DMS79 (cell line): ENCODE measurements at places on chromosomes 12 and 14.

GRCh38 chr12:12454315-12454714 is 97.4 kb downstream of the BORCS5 start:
- no peak for DNase-seq

DNA sequence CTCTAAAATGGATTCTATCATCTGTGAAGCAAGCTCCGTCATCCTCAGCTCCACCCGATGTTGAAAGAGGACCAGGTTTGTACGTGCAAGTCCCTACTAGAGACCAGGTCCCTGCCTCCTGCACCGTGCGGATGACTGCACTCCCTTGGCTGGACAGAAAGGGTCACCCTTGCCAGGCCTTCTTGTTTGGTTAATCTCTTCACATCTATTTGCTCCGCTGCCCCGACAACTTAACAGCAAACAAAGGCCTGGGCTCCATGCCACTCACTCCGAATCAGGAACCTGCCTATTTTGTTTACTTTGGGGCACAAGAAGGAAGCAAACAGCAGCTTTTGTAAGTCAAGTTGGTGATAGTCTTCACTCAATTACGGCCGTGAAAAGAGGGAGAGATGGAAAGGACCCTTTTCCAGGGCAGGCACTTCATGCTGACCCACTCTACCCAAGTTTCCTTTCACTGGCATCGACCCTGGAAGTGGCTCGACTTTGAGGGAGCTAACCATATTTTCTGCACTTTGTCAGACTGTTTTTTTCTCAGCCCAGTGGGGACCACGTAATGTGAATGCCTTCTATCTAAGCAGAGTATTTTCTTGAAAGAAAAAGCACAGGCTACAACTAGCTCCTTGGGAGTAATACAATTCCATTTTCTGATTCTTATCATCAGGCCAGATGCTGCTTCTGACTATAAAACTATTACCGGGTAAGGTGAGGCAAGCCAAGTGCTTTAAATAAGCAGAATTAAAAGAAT is 202.6 kb downstream of the FOXN3 start:
- peak; percentile 99 for DNase-seq

- no peak for DNase-seq
Measured at GRCh38 chr14:86533834-86534233, 1003.9 kb downstream of the FLRT2 start.

DNA sequence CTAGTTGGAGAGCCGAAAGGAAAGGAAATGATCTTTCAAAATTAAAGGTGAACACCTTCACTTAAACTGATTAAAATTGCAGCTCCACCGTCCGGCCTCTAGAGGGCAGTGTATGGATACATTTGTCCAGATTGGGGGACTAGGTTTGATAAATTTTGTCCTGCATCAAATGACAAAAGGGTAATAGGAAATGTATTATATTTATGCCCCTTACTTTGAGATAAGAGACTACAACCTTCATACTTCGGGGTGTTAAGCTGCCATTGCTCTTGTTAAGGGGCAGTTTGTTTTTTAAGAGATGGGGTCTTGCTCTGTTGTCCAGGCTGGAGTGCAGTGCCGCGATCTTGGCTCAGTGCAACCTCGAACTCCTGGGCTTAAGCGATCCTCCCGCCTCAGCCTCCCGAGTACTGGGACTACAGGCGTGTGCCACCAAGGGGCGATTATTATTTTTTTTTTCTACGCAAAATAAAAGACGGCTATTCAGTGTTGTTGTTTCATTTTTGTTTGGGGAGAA is 818 bp upstream of the SUOX start:
- peak; percentile 24 for DNase-seq

- no peak for DNase-seq
Measured at GRCh38 chr12:2593045-2593444, 201.7 kb upstream of the FKBP4 start.

DNA sequence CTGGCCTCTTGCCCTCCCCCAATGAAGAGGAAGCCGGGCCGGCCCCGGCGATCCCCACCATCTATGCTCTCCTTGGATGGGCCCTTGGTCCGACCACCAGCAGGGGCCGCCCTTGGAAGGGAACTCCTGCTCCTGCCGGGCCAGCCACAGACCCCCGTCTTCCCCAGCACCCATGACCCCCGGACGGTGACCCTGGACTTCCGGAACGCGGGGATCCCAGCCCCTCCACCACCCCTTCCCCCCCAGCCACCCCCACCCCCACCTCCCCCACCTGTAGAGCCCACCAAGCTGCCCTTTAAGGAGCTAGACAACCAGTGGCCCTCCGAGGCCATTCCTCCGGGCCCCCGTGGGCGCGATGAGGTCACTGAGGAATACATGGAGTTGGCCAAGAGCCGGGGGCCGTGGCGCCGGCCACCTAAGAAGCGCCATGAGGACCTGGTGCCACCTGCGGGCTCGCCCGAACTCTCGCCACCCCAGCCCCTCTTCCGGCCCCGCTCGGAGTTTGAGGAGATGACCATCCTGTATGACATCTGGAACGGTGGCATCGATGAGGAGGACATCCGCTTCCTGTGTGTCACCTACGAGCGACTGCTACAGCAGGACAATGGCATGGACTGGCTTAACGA is 19.4 kb downstream of the SETD1B start:
- DNase-seq = no peak

GRCh38 chr12:57216014-57216911 is at the start of gene NXPH4:
Gene NXPH4, plus strand, starts transcription at chr12:57216794. Its CDS starts 176 bp downstream, at chr12:57216970.
- DNase-seq = no peak

DNA sequence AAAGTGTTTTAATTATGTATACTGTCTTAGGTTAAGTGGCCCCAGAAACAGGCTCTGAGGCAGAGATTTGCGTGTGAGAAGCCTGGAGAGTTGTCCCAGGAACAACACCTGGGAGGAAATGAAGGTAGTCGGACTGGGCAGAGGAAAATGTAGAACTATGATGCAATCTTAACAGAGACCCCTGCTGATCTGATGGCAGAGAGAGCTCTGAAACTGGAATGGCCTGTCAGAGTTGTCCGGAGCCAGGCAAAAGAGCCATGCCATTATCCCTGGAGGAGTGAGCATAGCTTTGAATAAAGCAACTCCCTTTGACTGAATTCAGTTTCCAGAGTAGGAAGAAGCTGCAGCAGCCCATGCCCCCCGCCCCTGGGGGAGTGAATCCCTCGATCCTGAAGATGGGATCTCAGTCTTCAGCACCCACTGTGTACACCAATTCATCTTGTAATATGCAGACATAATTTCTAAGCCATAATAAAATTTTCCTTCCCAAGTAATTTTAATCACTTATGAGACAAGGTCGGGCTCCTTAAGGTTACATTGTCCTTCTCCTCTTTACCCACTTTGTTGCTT is 264.8 kb downstream of the PDZRN4 start:
- no peak for DNase-seq

DNA sequence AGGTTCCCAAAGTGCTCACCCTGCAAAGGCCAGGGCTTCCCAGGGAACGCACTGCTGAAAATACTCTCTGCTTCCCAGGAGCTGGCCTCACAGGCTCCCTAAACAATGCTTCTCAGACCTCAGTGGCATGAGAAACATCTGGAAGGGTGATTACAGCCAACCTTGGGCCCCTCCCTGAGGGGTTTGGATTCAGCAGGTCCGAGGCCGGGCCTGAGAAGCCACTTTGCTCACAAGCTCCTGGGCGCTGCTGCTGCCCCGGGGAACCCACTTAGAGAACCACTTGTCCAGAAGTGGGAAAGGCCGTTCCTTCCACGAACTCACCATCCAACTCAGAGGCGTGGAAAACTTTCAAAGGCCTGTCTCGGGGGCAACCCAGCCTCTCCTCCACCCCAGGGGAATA is 130.5 kb downstream of the PIWIL1 start:
- DNase-seq = no peak

DNA sequence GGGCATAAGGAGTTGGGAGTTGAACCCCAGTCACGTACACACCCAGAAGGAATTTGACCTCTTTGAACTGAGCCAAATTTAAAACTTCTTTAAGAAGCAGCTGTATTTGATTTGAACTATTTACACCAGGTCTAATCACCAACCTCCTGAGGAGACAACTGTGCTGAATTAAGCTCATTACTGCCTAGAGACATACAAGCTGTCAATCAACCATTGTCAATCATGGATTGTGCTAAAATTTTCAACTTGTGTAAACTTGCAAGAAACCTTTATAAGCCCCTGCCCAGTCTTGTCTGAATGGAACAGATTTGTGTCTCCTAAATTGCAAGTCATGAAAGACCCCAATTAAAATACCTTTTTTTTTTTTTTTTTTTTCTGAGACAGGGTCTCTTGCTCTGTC is 44.3 kb upstream of the RESF1 start:
- DNase-seq = no peak

DNA sequence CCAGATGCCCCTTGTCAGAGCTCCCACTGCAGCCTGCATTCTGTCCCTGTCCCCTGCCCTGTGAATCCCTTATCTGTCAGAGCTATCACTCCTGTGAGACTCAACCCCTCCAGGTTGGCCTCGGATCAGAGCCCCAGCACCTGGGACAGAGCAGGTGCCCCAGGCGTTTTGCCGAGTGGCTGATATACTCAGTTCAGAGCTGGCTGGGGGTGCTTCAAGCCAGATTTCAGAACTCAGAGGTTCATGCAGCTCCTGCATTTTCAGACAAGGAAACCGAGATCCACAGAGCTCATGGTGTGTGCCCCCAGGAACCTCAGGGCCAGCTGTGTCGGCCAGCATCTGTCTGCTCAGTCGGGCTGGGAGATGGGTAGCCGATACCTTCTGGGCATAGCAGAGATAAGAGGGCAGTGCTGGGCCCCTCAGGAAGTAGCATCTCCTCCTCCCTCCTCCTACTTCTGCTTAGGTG is 228.0 kb upstream of the RTL1 start:
- no peak for DNase-seq

- DNase-seq = no peak
Measured at GRCh38 chr12:113561068-113561780, 89.6 kb upstream of the LHX5 start.

- DNase-seq = no peak
Measured at GRCh38 chr14:94427016-94427613, 25.5 kb downstream of the SERPINA11 start.

GRCh38 chr12:103169-103981 is 36.8 kb downstream of the IQSEC3 start:
- no peak for DNase-seq

DNA sequence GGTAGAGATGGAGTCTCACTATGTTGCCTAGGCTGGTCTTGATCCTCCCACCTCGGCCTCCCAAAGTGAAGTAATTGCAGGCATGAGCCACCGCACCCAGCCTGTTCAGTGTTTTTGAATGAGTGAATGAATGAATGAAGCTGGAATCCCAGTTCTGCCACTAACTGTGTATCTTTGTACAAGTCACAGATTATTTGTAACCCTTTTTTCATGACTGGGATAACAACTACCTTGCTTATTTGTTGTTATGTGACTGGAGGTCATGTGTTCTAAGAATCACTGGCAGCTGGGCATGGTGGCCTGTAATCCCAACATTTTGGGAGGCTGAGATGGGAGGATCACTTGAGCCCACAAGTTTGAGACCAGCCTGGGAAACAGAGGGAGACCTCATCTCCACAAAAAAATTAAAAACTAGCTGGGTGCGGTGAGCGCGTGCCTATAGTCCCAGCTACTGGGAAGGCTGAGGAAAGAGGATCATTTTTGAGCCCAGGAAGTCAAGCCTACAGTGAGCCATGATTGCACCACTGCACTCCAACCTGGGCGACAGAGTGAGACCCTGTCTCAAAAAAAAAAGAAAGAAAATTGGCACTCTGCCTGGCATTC is 13.3 kb upstream of the NUMB start:
- no peak for DNase-seq

DNA sequence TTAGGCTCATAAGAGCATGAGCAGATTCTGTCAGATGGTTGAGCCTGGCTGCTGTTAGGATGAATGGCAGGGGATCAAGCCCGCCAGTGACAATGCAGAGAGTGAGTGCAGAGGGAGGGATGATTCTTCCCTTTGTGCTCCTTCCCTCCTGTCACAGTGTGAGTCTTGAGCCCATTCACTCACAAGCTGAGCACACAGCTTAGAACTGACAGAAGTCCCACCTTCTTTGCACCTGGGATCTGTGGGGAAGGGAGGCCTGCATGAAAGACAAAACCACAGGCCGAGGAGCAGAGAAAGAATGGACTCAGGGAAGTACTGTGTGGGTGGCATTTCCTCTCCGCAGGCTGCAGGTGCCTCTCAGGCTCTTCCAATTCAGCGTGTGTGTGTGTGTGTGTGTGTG is 160.6 kb downstream of the KCNA5 start:
- no peak for DNase-seq

DNA sequence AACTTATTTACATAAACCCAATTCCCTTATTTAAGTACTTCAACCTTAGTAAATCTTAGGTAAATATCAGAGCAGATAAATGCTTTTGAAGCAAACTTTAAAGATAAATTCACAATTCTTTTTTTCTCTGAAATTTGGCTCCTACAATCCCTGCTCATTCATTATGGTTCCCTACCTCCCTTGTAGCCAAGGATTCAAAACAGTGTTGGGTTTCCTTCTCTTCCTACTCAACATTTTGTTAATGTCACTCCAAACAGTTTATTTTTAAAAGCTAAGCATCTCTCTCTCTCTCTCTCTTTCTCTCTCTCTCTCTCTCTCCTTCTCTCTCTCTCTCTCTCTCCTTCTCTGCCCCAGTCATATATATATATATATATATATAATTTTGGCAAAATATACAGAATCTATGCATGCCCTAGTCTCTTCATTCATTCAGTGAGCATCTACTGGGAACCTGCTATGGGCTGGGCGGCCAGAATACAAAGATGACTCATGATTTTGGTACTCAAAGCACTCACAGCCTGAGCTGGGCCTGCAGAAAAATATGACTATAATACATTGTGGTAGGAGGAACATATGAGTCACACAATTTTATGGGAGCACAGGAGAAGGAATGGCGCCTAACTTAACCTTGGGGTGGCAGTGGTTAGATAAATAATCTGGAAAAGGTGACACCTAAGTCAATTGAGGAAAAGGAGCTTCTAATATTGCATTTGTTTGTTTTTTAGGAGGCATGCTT is 123.7 kb upstream of the DHRS4 start:
- no peak for DNase-seq

DNA sequence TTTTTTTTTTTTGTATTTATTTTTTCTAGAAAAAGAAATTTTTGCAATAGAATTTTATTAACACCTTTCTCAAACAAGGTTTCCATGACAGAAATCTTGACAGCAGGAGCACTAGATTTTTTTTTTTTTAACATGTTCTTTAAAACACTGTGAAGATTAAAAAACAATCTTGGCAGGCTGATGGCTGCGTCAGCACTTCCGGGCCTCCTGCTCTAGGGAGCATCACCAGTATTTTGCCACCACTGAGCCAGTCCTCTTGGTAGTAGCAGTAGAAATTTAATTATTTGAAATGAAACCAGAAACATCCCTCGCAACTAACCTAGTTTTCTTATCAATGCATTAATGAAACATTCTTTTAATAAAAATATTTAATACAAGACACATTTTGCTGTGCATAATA is 99.6 kb downstream of the APAF1 start:
- DNase-seq = no peak

DNA sequence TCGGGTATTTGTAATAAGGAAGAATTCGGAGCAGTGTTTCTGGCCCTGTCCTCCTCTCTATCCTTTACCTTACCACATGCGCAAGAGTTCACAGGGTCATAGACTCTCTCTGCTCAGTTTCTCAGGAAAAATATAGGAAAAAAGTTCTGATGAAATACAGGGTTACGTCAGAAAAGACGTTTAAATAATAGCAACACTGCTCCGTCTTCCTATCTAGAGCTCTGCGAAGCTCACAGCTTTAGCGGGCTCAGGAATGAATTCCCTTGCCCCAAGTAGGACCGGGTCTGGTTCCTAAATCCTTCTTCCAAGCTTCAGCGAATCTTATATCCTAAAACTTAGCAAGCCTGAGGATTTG is 365 bp downstream of the CCDC59 start:
- no peak for DNase-seq

- peak; percentile 96 for DNase-seq
Measured at GRCh38 chr14:60975551-60975950, 5.3 kb downstream of the TRMT5 start.

GRCh38 chr14:22796087-22796707 is 19.0 kb downstream of the SLC7A7 start:
- DNase-seq = no peak
